ENCODE measurements at places on chromosomes 11 and 22. TPM values are rescaled to one million over a fixed set of nuclear protein-coding genes. Genes with fewer than 3 reads are reported as not detected.

The OR52I2 gene
- not detected for total RNA-seq

The ACTN3 gene
- not detected for total RNA-seq

The CD3D gene
- not detected for total RNA-seq

The OR8G1 gene
- not detected for total RNA-seq

The CCDC73 gene
- total RNA-seq = 0.13 TPM

The MMP7 gene
- not detected for total RNA-seq

The EMID1 gene
- total RNA-seq = not detected

Data from bronchial epithelial cell (primary cell).